Stimulated activated CD8-positive, alpha-beta memory T cell treated with anti-CD3 and anti-CD28 coated beads, Interleukin-7, amount 100 ng/mL, for 48 hours (primary cell): ENCODE measurements at places on chromosomes 7 and 10.

DNA sequence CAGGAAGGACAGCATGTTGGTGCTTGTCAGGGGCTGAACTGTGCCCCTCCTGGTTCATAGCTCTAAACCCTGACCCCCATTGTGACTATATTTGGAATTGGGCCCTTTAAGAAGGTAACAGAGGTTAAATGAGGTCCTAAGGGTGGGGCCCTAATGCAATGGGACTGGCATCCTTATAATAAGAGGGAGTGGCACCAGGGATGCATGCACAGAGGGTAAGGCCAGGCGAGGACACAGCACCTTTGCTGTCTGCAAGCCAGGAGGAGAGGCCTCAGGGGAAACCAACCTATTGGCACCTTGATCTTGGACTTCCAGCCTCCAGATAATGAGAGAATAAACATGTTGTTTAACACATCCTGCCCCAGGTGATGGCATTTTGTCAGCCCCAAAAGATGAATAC lies 61.3 kb upstream of the EBF3 start:
- DNase-seq, result no peak

DNA sequence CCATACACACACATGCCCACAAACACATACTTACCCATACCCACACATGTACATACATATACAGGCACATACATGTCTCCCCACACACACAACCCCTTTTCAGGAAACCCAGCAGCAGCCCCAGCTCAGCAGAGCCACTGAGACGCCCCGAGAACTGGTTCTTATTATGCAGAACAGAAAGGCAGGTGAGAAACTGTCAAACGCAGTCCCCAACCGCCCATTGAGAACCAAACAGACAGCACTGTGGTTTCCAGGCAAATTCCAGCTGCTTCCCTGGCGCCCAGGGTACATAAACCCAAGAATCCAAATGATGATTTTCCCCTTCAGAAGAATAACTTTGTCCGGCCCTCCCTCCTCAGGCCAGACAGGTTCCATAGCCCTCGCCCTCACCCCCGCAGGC lies 366.6 kb upstream of the ZMIZ1 start:
- DNase-seq, result no peak

- no peak for DNase-seq
Measured at GRCh38 chr7:9890092-9890491, 1083.6 kb upstream of the PHF14 start.

DNA sequence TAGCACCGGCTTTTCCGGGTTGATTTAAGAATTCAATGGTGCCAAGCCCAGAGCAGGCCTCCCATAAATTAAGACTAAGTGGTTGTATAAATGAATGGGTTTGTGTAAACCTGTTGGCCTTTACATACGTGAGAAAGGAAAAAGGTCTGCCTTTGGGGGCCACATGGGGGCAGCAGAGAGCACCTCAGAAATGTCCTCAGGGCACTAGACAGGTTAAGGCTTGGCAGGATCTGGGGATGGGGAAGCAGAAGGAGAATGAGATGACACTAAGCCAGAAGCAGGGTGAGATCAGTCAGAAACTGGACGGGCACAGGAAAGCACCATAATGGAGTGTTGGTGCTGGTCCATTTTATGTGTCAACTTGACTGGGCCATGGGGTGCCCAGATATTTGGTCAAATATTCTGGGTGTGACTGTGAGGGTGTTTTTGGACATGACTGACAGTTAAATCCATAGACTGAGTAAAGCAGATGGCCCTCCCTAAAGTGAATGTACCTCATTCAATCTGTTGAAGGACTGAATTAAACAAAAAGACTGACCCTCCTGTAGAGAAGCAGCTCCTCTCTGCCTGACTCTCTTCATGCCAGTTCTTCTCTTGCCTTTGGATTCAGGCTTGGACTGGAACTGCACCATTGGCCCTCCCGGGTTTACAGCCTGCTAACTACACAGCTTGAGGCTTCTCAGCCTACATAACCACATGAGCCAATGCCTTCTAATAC lies 58.9 kb downstream of the FRMPD2 start:
- DNase-seq, result peak; percentile 5

- DNase-seq, result no peak
Measured at GRCh38 chr7:29299086-29299485, 104.5 kb downstream of the CHN2 start.

DNA sequence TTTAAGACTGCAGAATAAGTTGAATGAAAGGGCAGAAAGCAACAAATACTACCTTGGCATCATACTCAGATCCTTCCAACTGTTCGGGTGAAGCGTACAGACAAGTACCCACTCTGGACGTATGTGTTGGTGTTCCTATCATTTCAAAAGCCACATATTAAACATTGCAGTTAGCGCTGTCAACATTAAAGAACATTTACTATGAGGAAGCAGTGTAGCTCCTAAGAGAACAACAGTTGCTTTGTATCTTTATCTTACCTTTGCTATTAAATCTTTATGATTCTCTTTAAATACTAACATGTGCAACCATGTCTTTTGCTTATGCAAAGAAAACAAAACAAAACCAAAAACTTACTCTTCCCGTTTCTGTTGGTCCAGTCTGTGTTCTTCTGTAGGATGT lies 2.6 kb upstream of the ANKRD61 start:
- no peak for DNase-seq

DNA sequence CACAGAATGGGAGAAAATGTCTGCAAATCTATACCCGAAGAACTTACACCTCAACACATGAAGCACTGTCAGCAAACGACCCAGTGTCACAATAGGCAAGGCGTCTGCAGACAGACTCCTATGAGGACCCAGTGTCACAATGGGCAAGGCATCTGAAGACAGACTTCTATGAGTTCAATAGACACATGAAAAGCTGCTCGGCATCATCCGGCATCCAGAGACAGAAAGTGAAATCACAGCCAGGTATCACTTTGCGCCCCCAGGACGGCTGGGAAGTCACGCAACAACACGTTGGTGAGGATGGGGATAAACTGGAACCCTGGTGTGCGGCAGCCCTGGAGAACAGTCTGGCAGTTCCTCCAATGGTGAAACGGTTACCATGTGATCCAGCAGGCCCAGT lies 273.2 kb downstream of the ELFN1 start:
- no peak for DNase-seq

DNA sequence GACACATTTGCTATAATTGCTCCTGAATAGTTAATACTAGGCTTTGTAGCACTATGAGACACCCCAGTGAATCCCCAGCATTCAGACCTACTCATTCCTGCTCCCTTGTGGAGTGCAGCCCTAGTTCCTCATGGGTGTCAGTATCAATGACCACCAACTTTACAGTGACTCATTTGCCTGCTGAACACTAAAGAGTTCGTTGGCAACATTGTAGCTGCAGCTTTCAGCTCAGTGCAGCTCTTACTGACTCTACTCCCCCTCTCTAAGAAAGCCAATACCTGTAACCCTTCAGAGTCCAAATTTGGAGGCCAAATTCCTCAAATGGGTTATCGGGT lies 127.1 kb upstream of the MTPN start:
- DNase-seq, result no peak

- DNase-seq, result no peak
Measured at GRCh38 chr7:147775516-147776284, 814.9 kb upstream of the C7orf33 start.

GRCh38 chr7:95684505-95684904 lies 87.8 kb upstream of the DYNC1I1 start:
- no peak for DNase-seq

DNA sequence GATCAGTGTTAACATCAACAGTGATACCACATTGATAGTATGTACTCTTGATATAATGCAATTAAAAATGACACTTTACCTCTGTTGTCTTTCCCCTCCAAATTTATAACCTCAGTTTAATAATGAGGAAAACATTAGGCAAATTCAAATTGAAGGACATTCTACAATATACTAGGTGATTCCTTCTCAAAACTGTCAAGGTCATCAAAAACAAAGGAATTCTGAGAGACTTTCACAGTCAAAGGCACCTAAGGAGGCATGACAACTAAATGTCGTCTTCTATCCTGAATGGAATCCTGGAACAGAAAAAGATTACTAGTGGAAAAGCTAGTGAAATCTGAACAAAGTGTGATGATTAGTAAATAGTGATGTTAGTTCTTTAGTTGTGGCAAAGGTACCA lies 22.3 kb upstream of the NXPH1 start:
- DNase-seq, result no peak

DNA sequence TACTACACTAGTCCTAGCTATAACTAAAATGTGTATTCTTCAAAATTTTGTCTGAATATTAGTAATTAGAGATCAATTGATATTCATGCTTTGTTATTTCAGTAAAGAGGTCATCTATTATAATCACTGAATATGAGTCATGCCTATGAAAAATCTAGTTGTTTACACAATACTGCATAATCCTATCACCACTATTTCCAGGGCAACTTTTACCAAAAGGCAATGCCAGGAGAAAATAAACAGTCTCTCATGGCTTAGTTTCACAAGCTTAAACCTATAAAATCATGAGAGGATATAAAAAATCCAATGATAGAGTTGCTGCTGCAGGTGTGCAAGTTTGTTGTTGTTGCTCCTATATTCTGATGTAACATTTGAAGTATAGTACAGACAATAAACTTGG lies 149.9 kb upstream of the COL1A2 start:
- DNase-seq, result no peak

DNA sequence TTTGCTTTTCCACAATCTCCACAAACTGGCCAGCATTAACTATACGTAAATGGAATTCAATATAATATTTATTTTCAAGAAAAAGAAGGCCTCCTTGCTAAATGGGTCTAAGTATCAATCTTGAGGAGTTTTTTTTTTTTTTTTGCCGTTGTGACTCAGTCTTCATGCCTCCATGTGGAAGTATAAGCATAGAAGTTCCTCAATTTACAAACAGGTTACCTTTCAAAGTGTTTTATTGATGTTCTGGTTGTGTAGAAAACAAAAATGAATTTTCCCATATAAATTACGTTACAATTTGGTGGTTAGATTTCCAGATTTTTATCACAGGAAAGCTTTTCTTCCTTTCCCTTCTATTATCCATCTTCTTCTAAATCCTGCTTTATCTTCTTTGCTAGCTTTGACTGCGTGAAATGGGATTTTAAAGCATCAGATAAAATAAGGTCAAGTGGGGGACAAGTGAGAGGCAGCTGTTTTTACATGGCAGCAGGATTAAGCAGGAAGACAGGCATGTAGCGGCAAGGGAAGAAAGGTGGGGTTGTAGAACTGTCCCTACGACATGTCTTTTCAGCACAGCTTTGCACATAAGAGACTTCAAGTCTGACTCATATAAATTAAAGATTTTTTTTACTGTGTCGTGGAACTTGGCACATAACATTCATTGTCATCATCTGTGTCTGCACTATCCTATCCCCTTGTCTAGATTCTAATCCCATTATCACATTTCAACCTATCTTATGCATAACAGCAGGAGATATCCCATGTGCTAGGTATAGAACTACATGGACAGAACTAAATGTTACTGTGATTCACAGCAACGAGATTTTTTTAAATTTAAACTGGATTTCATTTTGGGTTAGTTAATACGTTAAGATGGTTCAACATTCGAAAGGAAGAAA lies 135.3 kb upstream of the FAM3C start:
- DNase-seq, result no peak

DNA sequence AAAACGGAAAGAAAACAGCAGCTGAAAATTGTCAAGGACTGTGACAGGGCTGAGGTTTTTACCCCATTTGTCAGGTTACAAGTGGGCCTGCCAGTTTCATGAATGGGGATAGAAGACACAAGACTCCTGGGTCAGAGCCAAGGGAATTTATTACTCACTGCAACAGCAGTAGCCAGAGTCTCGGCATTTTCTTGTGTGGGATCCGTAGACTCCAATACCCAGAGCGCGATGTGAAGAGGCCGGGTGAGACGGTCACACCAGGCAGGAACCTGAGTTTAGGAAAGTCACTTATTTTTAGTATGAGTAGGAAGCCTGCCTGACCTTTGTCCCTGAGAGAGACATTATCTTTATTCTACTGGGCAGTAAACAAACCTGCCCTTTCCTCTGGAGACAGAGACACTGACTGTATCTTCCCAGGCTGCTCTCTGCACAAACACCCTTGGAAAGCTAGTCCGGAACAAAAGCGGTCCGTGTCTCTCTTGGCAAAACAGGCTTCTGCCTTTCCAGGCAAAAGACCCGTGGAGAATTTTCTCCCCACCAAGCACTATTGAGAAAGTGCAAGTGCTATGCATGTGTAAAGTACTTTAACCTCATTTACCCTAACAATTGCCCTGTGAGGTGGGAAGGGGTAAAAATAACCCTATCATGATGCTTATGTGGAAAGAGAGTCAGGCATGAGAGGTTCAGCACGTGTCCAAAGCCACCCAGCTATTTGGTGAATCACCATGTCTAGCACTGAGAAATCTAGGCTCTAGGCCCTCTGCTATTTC lies 58.4 kb downstream of the JCAD start:
- DNase-seq, result no peak
